Posterior cingulate gyrus (tissue), 11 donors: ENCODE measurements at places on chromosomes 12 and 14.

DNA sequence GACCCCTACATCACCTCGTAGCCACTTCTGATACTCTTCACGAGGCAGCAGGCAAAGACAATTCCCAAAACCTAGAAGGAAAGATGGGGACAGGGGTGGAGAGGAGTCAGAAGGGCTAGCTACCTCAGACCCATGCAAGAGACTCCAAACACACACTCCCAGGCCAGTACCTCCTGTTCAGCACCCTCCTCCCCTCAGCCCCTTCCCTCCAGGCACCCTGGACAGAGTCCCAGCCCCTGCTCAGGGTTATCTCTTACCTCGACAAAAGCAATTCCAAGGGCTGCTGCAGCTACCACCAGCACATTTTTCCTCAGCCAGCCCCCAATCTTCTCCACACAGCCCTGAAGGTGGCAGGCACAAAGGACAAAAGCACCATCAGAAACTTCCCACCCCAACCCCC is 3.3 kb downstream of the CD63 start:
- no peak for DNase-seq

DNA sequence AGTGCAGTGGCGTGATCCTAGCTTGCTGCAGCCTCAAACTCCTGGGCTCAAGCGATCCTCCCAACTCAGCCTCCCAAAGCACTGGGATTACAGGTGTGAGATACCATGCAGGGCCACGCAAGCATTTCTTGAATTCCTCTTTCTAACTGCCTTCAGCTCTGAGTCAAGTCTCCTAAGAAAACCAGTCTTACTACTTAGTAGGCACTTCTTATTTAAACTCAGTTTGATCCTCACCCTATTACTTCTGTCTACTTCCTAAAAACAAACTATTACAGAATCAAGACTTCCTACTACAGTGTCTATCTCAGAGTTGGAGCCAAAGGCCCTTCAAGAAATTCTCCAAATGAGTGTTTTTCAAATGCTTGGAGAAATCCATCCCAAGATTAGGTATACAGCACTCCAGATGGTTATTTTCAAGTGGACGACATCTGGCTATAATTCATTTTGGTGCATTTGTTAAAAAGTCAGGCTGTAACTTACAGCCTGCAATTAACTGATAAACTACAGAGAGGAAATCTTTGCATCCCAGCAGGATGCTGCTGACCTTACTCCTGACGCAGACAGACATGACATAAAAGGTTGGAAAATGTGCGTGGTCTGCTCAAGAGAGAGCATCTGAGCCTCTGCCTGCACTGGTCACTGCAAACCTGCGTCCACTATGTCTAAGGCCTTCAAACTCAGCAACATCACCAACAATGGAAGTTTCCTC is 34.7 kb downstream of the SSH1 start:
- no peak for DNase-seq

- no peak for DNase-seq
These were observed 29.6 kb upstream of the NTN4 start for GRCh38 chr12:95820096-95820703.

DNA sequence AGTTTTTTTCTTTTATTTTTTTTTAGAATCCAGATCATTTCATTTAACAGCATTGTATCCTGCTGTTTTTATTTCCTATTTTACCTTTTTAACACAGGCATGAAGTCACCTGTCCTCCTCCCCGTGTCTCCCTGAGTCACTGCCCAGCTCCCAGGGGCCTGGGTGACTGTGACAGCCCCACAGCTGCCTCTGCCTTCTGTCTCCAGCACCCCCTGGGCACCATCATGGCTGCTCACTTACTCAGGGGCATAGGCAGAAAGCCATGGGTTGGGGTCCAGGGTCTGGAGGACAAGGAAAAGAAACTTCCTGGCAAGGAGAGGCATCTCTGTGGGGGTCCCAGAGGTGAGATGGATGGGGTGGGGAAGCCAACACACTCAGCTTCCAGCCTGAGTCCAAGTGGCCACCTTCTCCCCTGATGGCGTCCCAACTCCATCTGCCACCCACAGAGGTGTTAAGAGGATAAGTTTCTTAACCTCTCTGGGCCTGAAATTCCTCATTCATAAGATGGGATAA is 25.3 kb downstream of the TMEM63C start:
- no peak for DNase-seq

DNA sequence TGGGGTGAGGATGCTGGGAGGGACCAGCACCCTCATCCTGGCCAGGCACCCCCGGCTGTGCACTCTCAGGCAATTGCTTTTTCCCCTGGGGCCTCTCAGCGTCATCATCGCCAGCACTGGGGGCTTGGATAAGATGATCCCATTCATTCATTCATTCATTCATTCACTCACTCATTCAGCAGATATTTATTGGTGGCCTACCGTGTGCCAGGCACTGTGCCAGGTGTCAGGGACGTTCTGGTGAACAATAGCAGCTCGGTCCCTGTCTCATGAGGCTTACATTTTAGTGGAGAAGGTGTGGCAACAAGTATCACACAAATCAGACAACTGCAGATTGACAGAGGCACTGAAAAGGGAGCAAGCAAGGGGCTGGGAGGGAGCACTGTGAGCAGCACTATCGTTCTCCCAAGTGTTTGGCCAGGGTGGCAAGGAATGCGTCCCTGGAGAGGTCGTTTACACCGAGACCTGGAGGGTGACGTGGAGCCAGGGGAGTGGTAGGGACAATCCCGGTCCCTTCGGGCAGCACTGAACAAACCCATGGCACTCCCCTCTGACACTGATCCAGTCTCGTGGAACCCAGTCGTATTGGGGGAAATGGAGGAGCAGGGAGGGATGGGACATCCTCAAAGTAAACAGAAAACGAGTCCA is 124.1 kb downstream of the PAPOLA start:
- no peak for DNase-seq

DNA sequence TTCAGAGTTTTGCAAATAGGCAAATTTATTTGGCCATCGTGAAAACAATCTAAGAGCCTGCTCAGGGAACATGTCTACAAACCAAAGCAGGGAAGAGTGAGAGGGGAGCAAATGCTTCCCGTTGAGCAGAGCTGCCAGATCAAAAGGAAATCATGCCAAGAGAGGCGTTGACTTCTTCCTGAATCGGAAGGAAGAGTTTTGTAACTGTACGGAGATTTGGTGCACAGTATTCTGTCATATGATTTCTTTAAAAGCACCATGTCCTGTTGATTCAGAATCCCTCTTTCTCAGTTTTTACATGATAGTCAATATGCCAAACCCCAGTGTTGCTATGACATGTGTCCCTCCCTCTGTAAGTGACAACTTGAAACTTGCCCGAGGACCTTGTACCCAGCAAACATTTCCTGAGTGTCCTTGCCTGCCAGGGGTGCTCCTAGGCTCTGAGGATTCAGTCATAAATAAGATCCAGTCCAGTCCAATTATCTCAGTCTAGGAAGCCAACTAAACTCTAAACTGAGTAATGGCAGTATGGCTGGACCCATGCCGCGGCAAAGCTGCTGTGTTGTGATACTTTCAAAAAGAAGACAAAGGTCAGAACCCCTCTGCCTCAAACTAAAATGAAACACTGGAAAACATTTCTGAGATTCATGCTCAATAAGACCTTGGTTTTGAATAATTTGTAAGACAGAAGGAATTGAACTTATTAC is 300.1 kb upstream of the FKBP4 start:
- no peak for DNase-seq

DNA sequence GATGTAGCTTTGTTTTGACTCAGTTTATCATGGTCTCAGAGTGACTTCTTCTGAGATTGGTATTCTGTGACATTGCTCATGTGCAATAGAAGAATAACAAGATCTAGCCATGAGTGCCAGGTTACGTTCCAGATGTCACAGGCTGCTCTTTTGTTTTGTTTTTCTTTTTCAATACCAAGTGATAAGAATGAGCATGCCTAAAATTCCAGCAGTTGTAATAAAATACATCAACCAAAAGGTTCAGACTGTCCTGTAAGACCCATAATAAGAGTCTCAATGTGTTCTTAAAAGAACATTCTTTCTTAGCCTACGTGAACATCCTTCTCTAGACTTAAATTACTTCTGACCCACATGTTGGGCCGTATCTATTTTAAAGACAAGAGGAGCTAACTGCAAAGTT is 669.2 kb downstream of the DIO2 start:
- DNase-seq = no peak
